ENCODE measurements at places on chromosomes 16 and 17. TPM values are rescaled to one million over a fixed set of nuclear protein-coding genes. Genes with fewer than 3 reads are reported as not detected.

- no peaks in the 10 kb centered on the region for H3K27me3 ChIP-seq
- H3K27ac ChIP-seq, result no peak overlapping the region
- H3K4me1 ChIP-seq, result peaks cover 6% of the 10 kb centered on the region
- no peaks in the 10 kb centered on the region for H3K36me3 ChIP-seq
- DNase-seq, result no peak
- H3K4me3 ChIP-seq, result no peak overlapping the region
Observed at GRCh38 chr16:81469710-81470535, 25.3 kb downstream of the CMIP start.

DNA sequence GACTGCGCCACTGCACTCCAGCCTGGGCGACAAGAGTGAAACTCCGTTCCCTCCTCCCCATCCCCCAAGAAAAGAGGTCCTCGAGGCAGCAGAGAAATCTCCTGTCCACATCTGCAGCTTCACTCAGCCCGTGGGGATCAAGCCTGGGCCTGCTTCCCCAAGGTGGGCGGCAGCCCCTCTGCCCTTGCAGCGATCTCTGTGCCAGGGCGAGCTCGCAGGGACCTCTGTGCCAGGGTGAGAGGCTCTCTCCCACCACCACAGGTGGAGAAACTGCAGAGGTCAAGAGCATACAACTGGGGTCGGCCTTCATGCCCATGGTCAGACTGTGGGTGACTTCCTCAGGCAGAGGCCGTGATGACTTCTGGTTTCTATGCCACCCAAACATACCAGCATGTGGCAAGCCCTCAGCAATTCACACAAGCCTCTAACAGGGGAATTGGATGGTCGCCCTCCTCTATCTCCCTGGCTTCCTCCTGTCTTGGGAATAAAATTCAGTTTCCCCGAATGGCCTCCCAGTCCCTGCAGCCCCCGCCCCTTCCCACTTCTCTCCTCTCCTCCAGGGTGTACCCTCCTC, 5.5 kb downstream of the SLC43A2 start:
- no peak overlapping the region for H3K4me3 ChIP-seq
- DNase-seq, result no peak
- H3K4me1 ChIP-seq, result peaks cover 19% of the 10 kb centered on the region
- no peaks in the 10 kb centered on the region for H3K36me3 ChIP-seq
- H3K27ac ChIP-seq, result no peak overlapping the region

- no peak overlapping the region for H3K27ac ChIP-seq
- DNase-seq, result no peak
- H3K4me1 ChIP-seq, result no peaks in the 10 kb centered on the region
- H3K36me3 ChIP-seq, result no peaks in the 10 kb centered on the region
- H3K4me3 ChIP-seq, result no peak overlapping the region
Observed at GRCh38 chr16:17386229-17386628, 84.5 kb downstream of the XYLT1 start.

Gene FBXL16
- total RNA-seq, result not detected

Gene RBFOX1
- total RNA-seq, result 98.8 TPM

DNA sequence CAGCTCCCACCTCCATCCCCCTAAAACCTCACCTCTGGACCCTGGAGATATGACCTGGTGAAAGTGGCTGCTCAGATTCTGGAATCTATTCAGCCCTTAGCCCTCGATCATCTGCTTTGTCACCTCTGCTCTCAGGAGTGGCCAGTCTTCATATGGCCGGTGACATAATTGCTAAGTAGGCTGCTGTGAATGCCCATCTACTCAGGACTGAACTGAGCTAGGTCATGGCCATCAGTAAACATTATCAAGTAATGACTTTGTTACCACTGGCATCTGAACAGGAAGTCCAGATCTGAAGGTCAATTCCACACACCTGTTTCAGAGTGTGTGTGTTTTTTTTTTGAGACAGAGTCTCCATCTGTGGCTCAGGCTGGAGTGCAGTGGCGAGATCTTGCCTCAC, 78.6 kb downstream of the CDK5R1 start:
- H3K36me3 ChIP-seq, result no peaks in the 10 kb centered on the region
- H3K4me1 ChIP-seq, result no peaks in the 10 kb centered on the region
- no peak overlapping the region for H3K4me3 ChIP-seq

DNA sequence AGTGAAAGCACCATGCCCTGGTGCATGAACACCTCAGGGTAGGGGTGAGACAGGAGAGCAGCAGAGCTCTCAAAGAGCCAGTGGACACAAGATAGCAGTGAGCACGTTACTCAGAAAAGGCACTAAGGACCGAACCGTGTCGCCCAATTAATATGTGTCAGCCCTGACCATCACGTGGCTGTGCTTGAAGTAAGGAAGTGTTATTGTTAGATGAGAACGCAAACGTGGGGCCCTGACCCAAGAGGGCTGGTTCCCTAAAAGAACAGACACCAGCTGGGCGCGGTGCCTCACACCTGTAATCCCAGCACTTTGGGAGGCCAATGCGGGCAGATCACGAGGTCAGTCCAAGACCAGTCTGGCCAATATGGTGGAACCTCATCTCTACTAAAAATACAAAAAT, 16.3 kb downstream of the AXIN1 start:
- no peak overlapping the region for H3K4me3 ChIP-seq
- H3K27me3 ChIP-seq, result no peaks in the 10 kb centered on the region
- DNase-seq, result no peak
- H3K4me1 ChIP-seq, result peaks cover 7% of the 10 kb centered on the region
